CD4-positive, alpha-beta T cell treated with Interleukin-6 at 100 ng/mL for 8 hours (primary cell): ENCODE measurements at places on chromosomes 6 and 20.
A peak's percentile ranks its signal among the peaks of the same experiment; 100 is the strongest.

DNA sequence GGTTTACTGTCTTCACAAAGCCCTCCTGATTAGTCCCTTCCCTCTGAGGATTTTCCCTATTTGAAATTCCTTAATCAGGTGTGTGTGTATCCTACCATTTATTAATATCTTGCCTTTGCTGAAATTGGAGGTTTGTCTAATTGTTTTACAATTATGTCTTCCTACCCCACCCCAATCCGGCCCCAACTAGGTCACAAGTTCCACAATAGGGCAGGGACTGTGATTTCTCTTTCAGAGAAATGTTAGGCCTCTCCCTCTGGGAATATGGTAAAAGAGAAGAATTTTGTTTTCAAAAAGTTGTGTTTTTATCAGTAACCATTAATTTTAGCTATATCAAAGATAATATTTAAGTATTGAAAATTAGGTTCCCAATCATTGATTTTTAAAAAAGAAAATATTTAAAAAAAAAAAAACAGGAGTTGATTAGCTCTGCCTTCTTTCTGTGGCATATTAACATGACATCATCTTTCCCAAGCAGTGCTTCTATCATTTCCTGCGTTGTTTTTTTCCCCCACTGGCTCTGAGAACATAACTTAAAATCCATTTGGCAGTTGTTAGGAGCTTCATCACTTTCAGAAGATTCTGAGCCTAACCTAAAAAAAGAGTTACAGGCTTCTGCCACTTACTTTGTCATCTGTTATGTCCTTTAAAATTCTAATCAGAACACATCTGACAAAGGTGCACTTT is 36.1 kb downstream of the BLOC1S5 start:
- DNase-seq, result no peak

GRCh38 chr6:125753218-125753936 is 3.9 kb downstream of the HEY2 start:
- no peak for DNase-seq

DNA sequence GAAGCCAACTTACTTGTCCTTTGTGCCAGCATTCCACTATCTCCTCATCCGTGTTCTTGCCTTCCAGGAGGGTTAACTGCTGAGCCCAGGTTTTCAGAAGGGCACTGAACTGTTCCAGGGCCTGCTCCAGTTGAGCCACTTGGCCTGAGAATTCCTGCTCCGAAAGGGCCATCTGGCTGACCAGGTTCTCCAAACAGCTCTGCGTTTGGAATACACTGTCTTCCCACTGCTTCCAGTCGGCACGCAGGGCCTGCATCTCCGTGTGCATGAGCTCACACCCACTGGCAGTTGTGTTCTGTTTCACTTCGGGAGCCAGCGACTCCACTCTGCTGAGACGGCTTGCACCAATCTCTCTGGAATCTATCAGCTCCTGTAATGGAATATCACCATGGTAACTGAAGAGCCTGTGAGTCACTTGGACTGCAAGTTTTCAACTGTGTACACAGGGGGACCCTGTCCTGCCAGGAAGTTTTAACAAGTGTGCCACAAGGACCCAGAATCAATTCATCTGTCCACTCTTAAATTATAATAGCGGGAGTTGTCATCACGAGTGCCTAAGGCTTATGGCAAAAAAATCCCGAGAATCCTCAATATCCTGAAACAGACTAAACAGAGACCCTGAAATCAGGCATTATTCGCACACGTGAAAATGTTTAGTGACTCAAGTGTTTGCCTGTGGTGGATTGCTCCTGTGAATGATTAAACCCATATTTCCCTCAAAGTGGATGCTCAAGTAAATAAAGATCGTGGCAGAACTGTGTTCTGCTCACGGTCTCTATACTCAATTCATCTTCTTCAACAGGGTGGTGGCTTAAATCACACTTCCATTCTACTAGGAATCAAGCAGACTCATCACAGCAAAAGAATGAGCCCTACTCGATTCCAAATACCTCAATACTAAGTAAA is 255.9 kb downstream of the SYNE1 start:
- DNase-seq, result no peak

DNA sequence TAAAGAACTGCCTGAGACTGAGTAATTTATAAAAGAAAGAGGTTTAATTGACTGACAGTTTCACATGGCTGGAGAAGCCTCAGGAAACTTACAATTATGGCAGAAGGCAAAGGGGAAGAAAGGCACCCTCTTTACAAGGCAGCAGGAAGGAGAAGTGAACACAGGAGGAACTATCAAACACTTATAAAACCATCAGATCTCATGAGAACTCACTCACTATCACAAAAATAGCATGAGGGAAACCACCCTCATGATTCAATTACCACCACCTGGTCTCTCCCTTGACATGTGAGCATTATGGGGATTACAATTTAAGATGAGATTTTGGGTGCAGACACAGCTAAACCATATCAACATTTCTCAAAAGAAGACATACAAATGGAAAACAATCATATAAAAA is 266.3 kb downstream of the EPM2A start:
- DNase-seq, result no peak

- DNase-seq, result no peak
Observed at GRCh38 chr20:20002101-20002998, 14.8 kb upstream of the NAA20 start.

DNA sequence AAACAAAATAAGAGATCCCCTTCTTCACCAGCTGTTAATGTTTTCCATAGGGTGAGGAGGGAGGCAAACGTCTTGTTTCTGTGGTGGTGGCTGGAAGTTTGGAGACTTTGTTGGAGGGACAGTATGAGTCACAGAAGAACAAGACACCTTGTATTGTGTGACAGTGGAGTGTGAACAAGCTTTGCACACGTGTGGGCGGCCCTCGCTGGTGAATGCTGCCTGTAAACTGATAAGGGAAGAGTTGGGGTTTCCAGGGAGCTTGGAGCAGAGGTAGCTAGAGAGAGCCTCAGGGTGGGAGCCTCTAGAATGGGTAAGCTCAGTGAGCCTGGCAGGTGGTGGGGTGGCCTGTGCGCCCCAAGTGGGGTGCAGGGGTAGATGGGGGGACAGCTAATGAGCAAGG is 78.3 kb downstream of the ZDHHC14 start:
- DNase-seq, result no peak

DNA sequence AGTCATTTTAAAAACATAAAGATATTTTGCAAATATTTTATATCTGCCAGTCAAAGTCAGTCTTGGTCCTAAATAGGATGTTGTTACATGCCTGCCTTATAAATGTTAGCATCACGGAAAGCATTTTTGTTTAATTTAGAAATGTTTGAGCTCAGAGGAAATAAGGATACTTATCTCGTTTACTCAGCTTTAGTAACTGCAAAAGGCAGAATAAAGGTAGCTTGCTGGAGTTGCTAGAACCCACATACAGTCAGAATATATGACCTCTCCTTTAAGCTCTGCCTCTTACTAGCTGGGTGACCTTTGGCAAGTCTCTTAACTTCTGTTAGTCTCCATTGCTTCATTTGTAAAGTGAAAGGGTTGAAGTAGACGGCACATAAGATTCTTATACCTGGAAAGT is 867.3 kb downstream of the KIF16B start:
- DNase-seq, result no peak

- DNase-seq, result no peak
Observed at GRCh38 chr20:62595491-62595890, 46.8 kb upstream of the SLCO4A1 start.

DNA sequence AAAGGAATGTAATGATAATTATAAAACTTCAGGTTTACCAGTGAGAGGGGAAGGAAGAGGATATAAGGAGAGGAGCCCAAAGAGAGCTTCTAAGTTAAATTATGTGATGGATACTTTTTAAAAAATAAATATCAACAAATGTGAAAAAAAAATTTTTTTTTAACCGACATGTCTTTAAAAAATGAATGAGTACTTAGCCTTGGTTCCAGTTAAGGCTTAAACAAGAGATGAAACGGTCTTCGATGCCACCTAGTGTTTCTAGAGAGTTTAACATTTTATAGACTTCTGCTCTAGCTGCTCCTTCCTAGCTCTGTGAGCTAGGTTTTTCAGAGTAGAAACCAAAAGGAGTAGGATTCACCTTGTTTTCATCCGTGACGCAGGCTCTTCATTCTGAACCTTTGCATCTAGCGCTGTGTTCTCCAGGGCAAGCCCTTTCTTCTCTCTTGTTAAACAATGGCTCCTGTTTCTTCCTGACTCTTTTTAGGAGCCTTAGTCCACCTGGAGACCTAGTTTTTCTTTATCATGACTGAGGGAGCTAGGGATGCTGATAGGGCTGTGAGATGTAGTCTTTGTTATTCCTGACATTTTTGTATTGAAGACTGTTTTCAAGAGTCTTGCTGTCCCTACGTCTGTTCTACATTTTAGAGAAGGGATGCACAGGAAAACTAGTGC is 42.4 kb upstream of the GNRH2 start:
- peak; percentile 45 for DNase-seq

DNA sequence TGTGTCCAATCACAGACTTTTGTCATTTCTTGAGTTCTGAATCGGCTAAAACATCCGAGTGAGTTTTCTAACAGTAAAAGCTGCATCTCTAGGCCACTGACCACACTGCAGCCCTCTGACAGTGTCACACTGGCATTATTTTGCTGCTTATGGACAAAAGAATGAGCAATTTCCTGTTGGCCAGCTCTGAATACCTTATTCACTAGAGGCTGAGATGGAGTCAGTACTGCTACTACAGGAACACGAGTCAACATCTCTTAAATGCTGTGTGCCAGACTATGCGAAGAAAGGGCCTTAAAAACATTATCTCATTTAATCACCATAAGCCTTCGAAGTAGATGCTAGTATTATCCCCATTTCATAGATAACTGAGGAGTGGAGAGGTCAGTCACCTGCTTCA is 42.5 kb upstream of the IPCEF1 start:
- DNase-seq, result no peak

DNA sequence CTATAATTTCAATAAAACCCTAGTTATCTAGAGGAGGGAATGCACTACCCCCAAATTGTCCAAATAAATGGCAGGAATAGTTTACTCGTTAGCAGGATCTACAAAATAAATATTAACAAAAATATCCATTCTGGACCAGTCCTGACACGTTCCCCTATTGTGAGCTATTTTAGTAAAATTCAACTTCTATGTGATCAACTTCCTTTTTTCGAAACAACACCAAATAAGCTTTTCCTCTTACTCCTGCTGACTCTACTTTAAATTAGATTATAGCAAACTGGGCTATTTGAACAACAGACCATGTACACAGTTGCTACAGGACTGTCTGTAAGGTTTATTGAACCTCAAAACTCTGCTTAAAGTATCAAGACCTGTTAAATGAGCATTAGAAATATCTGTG is 154.3 kb downstream of the IPCEF1 start:
- DNase-seq, result no peak

DNA sequence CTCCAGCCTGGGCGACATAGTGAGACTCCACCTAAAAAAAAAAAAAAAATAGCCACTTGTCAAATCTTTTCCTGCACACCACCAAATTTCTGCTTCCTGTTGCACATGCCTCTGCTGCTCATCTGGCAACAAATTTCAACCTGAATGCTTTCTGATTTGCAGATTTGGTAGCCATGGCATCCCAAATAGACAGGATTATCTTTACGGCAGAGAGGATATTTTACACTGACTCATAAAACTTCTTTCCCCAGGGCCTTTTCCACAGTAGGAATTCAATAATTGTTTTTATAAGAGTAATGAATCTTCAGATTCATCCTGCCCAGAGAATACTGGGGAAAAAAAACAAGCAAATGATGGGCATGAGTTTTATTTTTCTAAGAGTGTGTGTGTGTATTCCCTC is 264.6 kb downstream of the FRK start:
- no peak for DNase-seq

DNA sequence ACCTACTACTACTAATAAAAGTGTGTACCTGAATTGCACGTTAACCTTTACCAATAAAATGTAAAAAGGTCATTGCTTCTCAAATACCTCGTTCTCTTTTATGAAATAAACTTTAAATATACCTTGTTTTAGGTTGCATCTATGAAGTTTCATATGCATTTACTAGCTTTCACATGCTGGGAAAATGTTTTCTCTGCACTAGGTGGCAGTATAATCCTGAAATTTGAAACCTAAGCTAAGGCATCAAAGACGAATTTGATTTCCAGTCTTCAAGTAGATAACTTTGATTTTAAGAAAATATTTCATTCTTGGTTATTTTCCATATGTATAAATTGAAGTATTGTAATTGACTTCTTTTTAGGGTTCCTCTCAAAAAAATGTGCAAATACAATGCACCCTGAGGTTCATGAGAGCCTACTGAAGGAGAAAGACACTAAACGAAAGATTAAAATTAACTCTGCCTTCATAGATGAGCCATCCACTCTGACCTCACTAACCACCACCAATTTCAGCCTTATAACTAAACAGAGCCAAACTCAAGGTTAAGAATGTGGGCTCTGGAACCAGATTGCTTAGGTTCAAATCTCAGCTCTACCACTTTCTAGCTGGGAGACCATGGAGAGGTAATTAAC is 7.3 kb upstream of the COL9A1 start:
- no peak for DNase-seq

DNA sequence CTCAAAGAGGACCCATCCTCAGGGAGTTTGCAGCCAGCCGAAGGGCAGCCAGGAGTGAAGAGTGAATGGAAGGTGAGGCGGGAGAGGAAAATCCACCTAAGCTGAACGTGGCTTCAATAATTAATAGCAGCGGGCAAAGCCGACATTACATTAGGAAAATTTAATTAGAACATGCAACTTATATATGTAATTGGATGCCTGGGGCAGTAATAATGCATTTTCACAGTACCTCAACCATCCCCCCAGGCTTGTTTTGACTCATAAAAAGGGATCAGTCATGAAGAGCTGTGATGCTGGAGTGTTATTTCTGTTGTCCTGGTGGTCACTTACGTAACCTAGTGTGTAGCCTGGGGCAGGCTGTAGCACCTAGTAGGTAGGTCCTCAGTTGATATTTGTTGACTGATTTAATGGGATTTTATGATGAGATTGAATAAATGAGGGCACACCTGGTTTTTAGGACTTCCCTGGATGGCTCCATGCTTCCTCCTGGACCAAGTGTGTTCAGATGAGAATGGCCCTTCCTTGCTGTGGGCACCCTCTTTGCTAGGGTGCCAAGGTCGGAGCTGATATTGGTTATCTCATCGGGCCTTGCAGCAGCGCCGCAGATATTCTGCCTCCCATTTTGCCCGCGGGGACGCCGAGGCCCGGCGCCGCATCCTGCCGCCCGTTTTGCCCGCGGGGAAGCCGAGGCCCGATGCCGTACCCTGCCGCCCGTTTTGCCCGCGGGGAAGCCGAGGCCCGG is 128.8 kb downstream of the CDH26 start:
- DNase-seq, result no peak

DNA sequence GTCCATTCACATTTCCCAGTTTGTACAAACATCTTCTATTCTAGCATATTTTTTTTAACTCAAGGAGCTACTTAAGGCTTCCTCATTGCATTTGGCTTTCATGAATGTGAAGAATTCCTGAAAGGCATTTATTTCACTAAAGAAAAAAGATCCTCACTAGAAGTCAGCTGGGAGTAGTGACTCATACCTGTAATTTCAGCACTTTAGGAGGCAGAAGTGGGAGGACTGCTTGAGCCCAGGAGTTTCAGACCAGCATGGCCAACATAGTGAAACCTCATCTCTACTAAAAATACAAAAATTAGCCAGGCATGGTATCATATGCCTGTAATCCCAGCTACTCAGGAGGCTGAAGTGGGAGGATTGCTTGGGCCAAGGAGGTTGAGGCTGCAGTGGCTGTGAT is 30.9 kb upstream of the XRN2 start:
- no peak for DNase-seq
